ENCODE measurements at places on chromosomes 16 and 17.

GRCh38 chr17:50177983-50178834 is 12.4 kb downstream of the SGCA start:
- peak; percentile 87 for DNase-seq

DNA sequence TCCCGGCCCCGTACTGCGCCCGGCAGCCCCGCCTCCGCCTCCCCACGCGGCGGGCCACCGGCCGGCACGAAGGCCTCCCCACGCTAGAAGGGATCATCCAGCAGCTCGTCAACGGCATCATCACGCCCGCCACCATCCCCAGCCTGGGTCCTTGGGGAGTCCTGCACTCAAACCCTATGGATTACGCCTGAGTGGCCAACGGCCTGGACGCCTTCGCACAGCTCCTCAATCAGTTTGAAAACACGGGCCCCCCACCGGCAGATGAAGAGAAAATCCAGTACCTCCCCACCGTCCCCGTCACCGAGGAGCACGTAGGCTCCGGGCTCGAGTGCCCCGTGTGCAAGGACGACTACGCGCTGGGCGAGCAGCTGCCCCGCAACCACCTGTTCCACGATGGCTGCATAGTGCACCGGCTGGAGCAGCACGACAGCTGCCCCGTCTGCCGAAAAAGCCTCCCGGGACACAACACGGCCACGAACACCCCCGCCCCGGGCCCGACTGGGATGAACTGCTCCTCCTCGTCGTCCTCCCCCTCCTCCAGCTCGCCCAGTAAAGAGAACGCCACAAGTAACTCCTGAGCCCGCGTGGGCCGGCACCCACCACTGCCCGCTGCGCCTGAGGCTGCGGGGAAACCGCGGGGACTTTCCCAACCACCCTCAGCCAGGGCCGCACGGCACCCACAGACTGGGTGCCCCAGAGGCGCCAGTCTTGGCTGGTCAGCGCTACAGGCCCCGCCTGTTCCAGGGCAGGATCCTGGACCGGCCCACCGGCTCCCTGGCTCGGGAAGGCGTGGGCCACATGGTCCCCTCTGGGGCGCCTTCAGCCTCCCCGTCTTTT is 39.0 kb upstream of the AKAP1 start:
- no peak for DNase-seq

GRCh38 chr16:83954577-83955016 is 1.6 kb downstream of the OSGIN1 start:
- no peak for DNase-seq

GRCh38 chr17:82496529-82497434 is 22.8 kb upstream of the FOXK2 start:
- DNase-seq = peak; percentile 79

DNA sequence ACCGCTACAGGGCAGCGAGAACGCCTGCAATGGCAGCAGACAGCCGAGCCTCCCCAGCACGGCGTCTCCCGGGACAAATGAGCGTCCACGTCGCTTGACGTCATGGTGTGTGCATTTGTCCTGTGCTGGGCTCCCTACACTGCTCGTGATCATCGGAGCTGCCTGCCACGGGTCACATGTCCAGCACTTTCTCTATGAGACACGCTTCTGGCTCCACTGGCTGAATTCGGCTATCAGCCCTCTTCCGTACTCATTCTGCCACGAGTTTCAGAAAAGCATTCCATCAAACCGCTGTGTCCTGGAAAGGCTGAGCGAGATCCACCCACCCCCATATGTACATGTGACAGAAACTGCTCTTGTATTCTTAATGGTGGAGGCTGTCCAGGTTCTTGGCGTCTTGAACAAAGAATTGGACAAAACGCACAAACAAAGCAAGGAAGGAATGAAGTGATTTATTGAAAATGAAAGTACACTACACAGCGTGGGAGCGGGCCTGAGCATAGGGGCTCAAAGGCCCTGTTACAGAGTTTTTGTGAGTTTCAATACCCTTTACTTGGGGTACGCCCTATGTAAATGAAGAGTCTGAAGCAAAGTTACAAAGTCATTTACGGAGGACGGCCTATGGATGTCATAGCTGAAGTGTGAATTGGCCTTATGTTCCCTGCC is 28.5 kb upstream of the SHCBP1 start:
- peak; percentile 28 for DNase-seq

- DNase-seq = no peak
Observed at GRCh38 chr16:9978160-9978725, 204.0 kb downstream of the GRIN2A start.

GRCh38 chr16:86107215-86107825 is 208.4 kb downstream of the IRF8 start:
- DNase-seq = no peak

- no peak for DNase-seq
Observed at GRCh38 chr17:909642-910323, 69.8 kb downstream of the NXN start.

GRCh38 chr16:28193530-28194423 is 18.0 kb downstream of the XPO6 start:
- DNase-seq = no peak

DNA sequence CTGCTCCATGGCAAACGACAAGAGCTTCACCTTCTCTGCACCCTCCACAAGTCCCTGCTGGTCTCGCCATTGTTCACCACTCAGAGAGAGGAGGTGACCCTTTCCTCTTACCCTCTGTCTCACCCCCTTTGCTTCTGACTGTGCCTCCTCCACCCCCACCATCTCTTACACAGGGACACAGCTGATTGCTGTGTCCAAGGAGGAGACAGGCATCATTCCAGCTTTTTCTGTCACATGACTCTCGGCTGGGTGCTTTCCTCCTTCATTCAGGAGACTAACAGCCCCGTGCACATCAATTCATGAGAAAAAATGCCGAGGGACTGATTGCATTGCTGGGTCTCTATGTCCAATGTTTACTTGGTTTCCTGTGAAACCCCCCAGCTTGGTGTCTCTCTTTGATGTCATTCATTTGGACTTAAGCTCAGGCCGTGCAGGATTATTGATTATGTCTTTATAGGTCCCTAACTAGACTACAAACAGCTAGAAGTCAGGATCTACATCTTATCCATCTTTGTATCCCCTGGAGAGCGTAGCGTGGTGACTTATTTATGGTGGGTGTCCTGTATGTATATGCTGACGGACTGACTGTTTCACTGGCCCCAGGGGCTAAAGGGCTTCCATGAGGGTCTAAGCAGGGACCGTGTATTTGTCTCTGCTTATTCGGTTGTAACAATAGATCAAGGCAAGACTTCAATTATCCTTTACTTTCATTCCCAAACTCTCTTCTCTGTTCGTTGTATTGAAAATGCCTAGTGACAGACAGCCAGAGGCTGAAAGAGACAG is 82.2 kb upstream of the CDH13 start:
- no peak for DNase-seq

- no peak for DNase-seq
Observed at GRCh38 chr17:75572713-75573539, 14.7 kb upstream of the MYO15B start.

GRCh38 chr16:11639925-11640899 is 28.0 kb upstream of the SNN start:
- DNase-seq = peak; percentile 85

DNA sequence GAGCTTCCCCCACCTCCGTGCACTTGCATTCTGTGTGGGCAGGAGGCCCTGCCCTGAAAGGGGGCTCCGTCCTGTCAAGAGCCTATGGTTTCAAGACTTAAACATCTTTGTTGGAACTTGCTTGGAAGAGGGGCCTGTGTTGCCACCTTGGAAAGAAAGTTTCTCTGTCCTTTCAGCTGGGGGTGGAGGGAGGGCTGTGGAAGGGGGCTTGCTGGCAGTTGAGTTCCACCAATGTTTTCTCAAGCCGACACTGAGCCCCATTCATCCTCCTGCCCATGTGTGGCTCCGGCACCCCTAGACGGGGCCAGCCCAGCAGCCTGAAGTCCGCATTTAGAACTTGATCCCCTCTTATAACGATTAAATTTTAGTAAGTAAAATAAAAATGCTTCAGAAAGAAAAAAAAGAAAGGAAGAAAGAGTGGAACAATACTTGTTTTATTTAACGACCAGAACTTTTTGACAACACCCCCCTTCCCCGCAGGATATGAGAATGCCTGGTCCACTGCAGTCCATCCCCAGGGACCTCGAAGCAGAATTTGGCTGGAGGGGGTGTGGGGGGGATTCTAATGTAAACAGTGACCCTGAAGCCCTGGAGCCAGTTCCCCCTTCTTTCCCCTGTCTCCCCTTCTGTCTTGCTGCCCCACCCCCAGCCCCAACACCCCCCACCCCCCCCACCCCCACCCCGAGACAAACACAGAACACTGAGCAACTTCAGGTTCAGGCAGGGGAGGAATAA is 26.9 kb upstream of the CLEC18A start:
- DNase-seq = no peak

DNA sequence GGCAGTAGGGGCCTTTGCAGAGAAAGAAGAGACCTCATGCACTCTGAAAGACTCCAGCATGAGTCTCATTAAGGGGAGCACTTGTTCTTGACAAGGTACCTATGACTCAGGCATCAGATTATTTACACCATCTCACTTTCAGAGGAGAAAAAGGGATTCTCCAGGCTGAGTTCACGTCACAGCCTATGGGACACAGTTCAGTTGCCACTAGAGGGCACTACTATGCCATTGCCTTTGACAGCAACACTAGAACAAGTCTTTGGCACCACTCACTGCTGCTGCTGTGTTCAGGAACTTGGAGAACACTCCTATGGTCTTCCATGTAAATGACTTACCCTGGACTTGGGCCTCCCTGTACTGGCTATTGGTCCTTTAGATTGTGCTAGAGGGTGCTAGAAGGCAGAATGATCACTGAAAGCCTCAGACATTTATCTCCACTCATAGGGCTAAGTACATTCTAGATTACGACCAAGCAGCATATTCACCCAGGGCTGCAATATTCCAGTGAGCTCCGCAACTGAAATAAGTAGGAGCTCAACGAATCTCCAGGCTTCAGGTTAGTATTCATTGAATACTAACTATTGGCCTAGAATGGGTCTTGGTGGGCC is 225.1 kb upstream of the CA10 start:
- DNase-seq = no peak

GRCh38 chr17:74204474-74204873 is 996 bp downstream of the RPL38 start:
- no peak for DNase-seq

GRCh38 chr17:733743-734142 is 1.3 kb downstream of the TLCD3A start:
- no peak for DNase-seq

GRCh38 chr16:71933913-71934695 is 38.8 kb downstream of the IST1 start:
- no peak for DNase-seq

DNA sequence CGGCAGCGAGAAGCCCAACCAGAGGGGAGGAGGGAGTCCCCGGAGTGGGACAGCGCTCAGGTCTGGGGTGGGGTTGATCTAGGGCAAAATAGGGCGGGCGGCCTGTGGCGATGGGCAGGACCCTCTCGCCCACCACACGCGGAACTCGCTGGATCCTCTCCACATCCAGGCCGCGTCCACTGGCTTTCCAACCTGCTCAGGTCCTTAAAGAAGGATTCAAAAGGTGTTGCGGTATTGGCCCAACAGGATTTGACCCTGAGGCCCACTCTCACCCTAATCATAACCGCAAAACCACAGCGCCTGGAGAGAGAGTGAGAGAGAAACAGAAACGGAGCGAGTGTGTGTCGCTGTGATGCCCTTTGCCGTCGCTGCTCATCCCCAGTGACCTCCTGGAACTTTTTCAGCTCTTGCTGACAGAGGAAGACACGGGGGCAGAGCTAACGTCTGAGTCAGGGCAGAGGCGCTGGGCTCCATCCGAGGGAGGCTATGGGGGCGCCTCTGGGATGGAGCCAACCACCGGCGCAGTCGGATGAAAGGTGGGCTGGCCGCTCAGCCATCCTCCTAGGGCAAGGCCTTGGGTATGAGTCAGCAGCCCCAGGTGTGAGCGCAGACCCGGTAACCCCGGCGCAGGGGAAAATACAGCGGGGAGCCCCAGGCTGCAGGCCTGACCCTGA is 16.7 kb upstream of the OR1F1 start:
- no peak for DNase-seq

DNA sequence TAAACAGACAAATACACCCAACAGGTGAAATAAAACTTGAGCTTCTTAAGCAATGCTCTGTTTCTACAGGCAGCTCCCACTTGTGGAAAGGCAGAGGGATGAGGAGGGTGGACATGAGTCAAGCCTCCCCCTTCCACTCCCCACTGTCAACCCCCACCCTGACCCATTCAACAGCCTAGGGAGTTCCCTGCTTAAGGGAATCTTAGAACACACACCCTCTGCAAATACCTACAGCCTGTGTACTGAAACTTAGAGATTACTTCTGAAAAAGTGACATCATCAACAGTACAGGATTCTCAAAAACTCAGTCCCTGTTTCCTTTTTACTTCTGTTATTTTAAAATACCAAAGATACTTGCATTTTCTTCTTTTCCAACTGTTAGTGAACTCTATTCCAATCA is 345.4 kb downstream of the SOX9 start:
- DNase-seq = no peak

DNA sequence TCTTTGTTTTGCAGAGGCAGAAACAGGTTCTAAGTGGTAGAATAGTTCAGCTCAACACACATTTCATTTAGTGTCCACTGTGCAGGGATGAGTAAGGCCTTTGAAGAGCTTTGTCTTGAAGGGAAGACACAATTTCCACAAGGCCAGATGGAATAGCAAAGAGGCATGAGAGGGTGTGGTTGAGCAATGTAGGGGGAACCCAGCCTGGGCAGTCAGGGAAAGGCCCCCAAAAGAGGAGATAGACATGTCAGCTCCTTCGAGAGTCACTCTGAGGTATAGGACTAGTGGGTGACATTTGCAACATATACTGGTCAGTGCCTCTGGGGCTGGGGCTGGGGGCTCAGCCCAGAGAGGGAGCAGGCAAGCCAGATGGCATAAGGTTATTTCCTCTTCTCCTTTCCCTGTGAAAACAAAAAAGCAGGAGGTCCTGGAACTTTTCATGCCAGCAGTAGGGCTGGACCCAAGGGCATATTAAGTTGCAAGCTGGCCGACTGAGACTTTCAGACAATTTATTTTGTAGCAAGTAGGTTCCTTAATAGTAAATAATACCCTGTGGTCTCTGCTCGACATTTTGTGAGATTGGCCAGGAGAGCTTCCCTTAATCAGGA is 7.1 kb downstream of the ALKBH5 start:
- DNase-seq = no peak

DNA sequence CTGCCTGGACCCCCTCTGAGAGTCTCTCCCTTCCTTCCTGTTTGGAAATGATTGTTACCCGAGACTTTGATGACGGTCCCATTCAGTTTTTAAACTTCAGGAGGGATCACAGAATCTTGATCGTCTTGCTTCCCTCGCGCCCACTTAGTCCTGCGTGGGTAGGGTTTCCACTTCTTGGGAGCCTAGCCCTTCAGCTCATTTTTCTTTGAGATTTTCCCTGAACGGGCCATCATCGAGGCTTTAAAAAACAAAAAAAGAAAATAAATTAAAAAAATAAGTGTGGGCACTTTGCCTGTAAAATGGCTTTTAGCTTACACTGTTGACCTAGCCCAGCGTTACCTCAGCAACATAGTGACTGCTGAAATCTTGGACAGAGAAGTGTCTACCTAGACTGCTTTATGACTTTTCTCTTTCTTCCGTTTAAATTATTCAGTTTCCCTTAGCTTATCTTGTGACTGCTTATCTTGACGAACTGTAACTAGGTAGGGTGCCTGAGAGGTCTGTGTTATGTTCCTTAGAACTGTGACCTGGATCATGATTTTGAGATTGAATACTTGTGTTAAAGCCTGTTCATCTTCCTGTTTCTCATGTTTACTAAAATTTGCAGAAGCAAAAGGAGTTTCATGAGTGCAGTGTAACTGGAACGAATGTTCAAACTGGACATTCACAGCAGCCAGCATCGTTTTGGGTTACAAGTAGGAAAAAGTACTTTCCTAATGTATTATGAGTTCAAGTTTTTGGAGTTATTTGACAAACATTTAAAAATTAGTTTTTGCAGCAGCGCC is 874 bp downstream of the WWP2 start:
- DNase-seq = no peak

- DNase-seq = no peak
Observed at GRCh38 chr17:75587675-75588595, at the start of gene MYO15B. TSS of gene MYO15B (plus strand) at chr17:75587800. CDS start at chr17:75588058, 258 bp downstream.
